ENCODE measurements at places on chromosomes 16 and 17.
A peak's percentile ranks its signal among the peaks of the same experiment; 100 is the strongest.

- DNase-seq: no peak
Measured at GRCh38 chr17:61352781-61353491, 46.7 kb upstream of the TBX2 start.

DNA sequence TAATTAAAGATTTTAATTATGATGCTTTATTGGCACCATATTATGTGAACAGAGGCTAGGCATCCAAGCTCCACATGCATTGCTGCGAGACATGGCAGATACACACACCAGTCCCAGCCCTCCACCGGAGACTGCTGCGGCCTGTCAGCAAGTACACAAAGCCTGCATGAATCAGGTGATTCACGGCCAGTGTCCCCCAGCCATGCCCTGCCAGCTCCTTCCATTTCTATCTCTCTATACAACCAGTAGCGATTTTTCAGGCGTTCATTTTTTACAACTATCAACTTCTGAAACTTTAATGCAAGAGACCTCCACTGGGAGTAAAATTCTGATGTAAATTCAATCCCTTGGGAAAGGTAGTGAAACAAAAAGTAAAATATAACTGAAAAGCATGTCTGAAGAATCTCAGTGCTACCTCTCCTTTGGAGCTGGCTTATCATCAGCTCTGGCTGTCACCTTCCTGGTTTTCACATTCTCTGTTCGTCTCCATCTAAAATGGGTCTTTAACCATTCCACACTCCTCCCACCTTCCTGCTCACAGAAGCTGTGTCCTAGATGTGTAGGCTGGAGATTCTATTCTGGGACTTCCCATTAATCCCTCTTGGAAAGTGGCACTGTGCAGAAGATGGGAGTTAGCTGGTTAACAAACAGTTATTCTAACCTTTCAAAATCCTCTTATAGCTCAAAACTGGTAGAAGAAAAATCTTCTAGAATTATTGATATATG, 32.2 kb downstream of the HS3ST3A1 start:
- DNase-seq: no peak

GRCh38 chr16:81899601-81900000, 111.7 kb downstream of the SDR42E1 start:
- DNase-seq: no peak

GRCh38 chr16:4640572-4641305, 16.1 kb downstream of the MGRN1 start:
- DNase-seq: no peak

GRCh38 chr16:26768385-26769010, 298.2 kb upstream of the C16orf82 start:
- DNase-seq: no peak

- DNase-seq: peak; percentile 23
Measured at GRCh38 chr16:80569440-80570105, 28.8 kb downstream of the DYNLRB2 start.

GRCh38 chr17:34542700-34543336, 36.6 kb upstream of the TMEM132E start:
- DNase-seq: peak; percentile 22

- no peak for DNase-seq
Measured at GRCh38 chr17:79361221-79361734, 249.6 kb downstream of the RBFOX3 start.

DNA sequence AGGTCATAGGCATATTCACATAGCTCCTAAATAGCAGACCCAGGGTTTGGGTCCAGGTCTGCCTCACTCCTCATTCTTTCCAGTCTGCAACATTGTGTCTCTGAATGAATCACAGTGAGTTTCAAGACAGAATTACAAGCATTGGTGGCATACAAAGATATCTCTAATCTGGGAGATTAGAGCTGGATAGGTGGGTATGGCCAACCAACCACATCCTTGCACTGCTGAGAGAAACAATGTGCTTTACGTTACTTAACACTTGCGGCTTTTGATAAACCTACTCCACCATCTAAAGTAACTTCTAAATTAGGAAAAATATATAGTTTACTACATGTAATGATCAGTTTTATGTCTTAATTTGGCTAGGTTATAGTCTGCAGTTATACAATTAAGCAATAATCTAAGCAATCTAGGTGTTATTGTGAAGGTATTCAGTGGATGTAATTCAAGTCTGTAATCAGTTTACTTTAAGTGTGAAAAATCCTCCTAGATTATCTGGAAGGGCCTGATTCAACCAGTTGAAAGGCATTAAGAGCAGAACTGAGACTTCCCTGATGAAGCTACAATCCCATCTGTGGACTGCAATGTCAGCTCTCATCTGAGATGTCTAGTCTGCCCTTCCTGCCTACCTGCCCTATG, 26.7 kb downstream of the CDH11 start:
- DNase-seq: no peak

Measured in stimulated activated CD8-positive, alpha-beta memory T cell treated with anti-CD3 and anti-CD28 coated beads, Interleukin-4, amount 100 ng/mL, for 1 hour (primary cell).